ENCODE measurements at places on chromosomes 4 and X.

DNA sequence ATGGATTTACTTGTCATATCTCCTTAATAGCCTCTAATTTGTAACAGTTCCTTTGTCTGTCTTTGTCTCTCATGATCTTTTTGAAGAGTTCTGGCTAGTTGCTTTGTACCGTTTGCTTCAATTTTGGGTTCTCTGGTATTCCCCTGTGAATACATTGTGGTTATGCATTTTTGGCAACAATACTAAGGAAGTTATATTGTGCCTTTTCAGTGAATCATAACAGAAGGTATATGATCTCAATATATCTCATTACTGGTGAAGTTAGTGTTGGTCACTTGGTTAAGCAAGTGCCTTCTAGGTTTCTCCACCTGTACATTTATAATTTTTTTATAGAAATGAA lies 48.6 kb downstream of the DCLK2 start:
- DNase-seq, result peak; percentile 16

- DNase-seq, result no peak
Measured at GRCh38 chr4:168587411-168588125, 90.7 kb downstream of the PALLD start.

DNA sequence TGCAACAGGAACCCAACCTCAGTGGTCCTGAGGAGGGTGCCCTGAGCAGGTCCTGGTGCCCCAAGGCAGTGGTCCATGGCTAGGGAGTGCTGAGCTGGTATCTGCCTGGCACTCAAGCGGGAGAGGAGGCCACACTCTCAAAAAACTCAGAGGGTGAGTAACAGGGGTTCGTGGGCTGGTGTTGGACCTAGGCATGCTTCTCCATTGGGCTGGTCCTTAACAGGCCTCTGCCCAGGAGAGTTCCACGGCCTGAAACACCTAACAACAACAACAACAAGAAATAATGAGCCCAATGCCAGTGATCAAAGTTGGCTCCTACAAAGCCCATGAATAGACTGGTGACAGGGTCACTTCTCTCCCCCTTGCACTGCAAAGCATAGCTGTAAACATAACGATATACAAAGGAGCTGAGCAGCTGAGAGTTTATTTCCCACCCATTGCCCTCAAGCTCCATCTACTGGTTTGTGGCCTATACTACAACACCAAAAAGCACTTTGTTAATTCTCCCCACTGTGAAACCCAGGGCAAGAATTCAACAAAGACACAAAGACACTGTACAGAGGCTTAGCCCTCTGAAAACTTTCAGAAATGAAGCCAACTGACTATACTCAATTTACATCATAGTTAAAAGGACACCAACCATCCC lies 736.1 kb upstream of the ADGRL3 start:
- no peak for DNase-seq

DNA sequence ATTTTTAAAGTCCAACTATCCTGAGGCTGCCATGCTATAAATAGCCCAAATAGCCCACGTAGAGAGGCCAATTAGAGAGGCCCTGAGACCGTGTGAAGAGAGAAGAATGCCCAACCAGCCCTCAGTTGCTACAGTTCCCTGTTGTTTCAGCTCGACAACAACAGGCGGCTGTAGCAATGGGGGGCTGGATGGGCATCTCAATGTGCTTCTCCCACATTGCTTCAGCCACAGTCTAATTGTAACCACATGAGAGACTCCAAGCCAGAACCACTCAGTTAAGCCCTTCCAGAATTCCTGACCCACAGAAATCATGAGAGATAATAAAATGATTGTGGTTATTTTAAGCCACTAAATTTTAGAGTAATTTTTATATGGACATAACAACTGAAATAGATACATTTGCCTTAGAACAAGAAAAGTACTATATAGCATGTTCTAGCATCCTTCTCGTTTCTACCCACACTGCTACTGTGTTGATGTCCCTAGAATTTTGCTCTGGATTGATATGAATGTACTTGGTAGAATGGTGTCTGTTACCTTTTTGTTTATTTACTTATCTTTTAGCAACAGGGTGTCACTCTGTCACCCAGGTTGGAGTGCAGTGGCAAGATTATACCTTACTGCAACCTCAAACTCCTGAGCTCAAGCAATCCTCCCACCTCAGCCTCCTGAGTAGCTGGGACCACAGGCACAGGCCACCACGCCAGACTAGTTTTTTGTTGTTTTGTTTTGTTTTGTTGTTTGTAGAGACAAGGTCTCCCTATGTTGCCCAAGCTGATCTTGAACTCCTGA lies 436.4 kb downstream of the BCOR start:
- no peak for DNase-seq

- no peak for DNase-seq
Measured at GRCh38 chrX:46209768-46210167, 335.5 kb downstream of the ZNF674 start.

- DNase-seq, result no peak
Measured at GRCh38 chr4:56276547-56276946, 110.7 kb downstream of the AASDH start.

- DNase-seq, result no peak
Measured at GRCh38 chr4:141891260-141892120, 255.1 kb downstream of the IL15 start.

DNA sequence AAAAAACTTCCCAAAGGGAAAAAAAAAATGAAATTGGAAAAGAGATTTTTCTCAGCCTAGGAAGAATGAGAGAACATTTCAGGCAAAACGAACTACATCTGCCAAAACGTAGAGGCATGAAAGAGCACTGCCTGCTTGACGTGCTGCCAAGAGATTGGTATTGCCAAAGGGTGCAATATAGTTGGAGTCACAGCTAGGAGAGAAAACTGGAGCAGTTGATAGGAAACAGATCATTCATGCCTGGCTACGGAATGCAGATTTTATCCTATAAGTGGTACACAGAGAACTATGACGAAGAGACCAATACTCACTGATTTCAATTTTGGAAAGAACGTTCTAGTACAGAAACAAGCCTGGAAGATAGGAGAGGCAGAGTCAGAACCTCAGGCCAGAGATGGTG lies 68.4 kb upstream of the IQCM start:
- DNase-seq, result no peak

DNA sequence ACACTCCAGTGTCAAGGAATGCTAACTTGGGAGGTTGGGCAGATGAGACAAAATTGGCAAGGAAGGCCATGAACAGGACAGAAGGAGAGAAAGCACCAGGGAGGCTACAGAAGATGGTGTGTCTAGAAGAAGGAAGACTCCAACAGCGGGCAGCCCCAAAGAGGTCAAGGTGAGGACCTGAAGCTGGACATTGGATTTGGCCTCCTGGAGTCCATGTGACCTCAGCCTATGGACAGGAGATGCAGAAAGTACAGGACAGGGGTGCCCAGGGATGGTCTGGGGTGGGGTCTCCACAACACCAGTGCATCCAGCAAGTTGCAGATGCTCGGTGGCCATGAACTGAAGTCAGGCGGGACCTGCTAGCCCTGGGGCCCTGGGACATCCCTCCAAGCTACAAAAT lies 86.2 kb downstream of the JAKMIP1 start:
- DNase-seq, result no peak

DNA sequence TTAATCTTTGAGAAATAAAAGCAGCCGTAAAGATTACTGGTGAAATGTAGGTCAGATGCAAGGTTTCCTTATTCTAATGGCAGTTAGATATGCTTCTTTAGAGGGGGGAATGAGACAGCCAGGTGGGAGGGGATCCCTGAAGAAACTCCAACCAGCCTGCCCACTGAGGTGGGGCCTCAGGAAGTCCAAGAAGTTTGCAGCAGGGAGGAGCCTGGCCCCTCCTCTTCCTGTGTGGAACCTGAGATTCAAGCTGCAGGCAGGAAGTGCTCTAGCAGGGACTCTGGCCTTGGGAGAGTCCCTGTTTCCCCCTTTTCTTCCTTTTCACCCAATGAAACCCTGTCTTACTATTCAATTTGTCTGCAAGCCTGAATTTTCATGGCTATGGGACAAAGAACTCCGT lies 101.4 kb upstream of the SLITRK2 start:
- no peak for DNase-seq

- peak; percentile 2 for DNase-seq
Measured at GRCh38 chr4:59818656-59819055, 1381.5 kb upstream of the ADGRL3 start.

- no peak for DNase-seq
Measured at GRCh38 chrX:97401586-97402136, 518.0 kb downstream of the RPA4 start.

- peak; percentile 9 for DNase-seq
Measured at GRCh38 chr4:54941994-54942552, 183.3 kb downstream of the KDR start.

- DNase-seq, result peak; percentile 23
Measured at GRCh38 chr4:10461091-10461849, 4.0 kb upstream of the ZNF518B start.

GRCh38 chr4:74364256-74364651 lies 691 bp upstream of the EREG start:
- DNase-seq, result no peak

- DNase-seq, result peak; percentile 12
Measured at GRCh38 chr4:143399113-143399949, 62.7 kb downstream of the GAB1 start.

GRCh38 chr4:154009788-154010187 lies 220.9 kb upstream of the SFRP2 start:
- no peak for DNase-seq

- DNase-seq, result no peak
Measured at GRCh38 chrX:150212672-150213480, 150.2 kb upstream of the MAMLD1 start.

DNA sequence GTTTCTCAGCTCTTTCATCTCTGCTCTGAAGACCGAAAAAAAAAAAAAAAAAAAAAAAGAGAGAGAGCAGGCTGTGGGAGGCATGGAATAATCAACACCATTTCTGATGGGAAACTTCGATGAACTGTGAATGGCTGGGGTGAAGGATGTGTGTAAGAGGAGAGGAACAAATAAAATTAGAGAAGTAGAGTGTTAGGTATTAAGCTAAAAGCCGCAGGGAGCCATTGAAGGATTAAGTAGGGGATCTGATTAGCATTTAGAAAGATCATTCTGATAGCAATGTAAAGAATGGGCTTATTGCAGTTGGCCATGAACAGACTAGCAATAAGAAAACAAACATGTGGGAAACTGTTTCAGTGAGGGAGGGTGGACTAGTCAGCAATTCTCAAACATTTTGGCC lies 33.6 kb upstream of the JADE1 start:
- DNase-seq, result no peak

GRCh38 chr4:177487977-177488376 lies 45.7 kb upstream of the AGA start:
- no peak for DNase-seq

DNA sequence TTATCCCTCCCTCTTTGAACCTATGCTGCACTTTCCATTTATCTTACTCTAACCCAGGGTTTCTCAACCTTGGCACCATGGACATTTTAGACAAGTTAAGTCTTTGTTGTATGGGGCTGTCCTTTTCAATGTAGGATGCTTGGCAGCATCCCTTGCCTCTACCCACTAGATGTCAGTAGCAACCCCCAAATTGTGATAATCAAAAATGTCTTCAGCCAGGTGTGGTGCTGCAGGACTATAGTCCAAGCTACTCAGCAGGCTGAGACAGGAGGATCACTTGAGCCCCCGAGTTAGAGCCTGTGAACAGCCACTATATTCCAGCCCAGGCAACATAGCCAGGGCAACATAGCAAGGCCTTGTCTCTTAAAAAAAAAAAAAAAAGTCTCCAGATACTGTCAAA lies 7.0 kb downstream of the LRCH2 start:
- DNase-seq, result no peak

DNA sequence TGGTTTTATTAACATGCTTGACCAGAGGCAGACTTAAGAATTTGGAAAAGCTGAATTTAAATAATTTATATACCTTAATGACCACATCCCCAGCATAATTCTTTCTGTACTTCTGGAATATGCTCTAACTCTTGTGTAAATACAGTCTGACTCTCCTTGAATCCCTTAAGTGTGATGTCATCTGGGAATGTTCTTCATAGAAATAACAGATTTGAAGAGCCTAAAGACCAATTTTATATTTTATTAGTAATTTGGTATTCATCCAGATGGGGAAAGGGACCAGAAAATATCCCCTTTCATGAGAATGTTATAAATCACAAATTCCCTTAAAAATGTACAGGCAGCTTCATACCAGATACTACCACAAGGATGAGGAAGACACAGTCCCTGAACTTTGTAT lies 58.3 kb downstream of the KCNIP4 start:
- no peak for DNase-seq

DNA sequence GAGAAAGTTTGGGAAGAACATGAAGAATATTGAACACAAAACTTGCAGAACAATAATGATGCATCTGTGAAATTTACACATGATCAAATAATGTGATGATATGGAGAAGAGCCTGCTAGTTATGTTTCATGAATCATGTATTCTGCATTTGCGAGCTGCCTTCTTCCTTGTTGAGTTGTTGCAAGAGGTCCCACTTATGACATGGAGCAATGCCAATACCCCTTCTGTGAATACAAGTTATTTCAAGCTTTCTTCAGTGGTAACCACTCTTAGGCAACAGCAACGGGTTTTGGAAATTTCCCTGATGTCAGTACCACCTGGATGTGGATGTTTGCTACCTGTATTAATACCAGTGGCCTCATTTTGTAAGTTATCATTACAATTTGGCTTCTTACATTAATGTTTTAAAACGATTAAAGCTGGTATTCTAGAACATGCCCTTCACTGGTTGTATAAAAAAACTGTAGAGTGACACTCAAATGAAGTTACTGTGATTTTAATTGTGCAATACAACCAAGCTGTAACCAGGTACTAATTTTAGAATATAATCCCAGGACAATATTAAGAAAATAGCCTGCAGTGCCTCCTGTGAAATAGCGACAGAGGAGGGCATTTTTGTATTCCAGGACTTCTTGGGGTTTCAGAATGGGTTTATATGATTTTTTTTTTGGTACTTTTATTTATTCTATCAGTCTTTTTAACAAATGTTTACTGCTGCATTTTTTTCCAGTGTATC lies 25.3 kb downstream of the IQCM start:
- peak; percentile 57 for DNase-seq

DNA sequence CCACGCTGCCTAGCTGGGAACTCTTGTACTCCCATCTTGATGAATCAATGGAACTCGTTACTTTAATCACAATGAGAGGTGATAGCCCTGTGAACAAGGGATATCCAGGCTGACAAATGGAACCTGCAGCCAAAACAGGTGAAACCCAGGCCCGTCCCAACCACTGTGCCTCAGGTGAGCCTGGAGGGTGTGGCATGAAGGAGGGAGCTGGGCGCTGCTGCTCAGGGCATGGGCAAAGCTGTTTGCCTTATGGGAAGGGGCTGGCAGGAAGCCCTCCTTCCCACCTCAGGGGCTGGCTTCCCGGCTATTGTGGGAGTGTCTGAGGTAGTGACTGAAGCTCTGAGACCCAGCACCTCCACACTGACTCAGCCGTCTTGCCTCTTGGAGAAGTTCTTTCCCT lies 209.4 kb upstream of the ATP6AP2 start:
- DNase-seq, result no peak

GRCh38 chr4:75385106-75385505 lies 129.1 kb downstream of the RCHY1 start:
- DNase-seq, result no peak

DNA sequence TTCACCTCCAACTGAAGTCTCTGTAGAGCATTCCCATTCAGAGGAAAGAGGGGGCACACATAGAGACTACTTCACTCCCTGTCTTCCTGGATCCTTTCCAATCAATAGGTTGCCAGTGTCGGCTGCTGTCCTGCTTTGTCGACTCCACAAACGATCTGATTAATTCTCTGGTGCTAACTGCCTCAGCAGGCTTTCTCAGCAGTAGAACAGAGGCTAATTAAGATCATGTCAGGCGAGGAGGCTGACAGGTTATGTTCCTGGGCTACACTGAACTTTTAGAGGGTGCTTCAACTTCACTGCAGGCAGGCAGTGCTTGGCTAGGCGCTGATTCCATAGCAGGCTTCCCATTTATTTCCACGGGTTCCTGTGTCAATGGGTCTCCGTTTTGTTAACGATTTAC lies 79.2 kb downstream of the GRIA3 start:
- DNase-seq, result no peak
